ENCODE measurements at places on chromosomes 12 and 14. TPM values are rescaled to one million over a fixed set of nuclear protein-coding genes. Genes with fewer than 3 reads are reported as not detected.

The LHX5 gene
- total RNA-seq = 0.40 TPM

The PRICKLE1 gene
- total RNA-seq = 24.6 TPM

DNA sequence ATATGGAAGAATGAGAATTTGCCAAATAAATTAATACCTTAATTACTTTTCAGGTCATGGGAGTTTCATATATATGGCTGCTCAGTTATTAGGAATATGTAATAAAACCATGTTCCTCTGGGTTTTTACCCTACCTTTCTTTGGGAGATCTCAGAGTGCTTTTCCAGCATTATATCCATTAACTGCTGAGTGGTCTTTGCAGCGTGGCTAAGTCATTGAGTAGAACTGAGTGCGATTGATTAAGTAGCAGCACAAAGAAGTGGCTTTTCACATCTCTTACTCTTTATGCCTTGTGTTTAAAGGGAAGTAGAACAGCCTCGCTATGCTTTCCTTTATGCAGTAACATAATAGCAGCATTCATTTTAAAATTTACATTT, 340.1 kb downstream of the SNAPC1 start:
- no peak for DNase-seq

DNA sequence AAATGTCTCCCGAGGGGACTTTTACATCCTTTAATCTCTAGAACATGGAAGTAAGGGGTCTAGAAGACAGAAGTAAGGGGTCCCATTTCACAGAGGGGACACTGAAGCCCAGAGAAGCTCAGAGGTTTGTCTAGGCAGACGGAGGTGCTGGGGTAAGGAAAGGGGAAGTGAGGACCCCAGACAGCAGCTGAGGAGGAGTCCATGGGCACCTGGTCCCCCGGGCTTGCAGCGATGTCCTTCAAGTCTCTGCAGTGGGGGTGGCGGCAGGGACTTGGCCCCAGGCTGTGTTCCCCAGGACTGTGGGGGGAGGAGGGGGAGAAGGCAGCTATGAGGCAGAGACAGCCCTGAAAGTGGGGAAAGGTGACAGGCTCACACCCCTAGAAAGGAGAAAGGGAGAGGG, 30.7 kb downstream of the DTX1 start:
- no peak for DNase-seq

DNA sequence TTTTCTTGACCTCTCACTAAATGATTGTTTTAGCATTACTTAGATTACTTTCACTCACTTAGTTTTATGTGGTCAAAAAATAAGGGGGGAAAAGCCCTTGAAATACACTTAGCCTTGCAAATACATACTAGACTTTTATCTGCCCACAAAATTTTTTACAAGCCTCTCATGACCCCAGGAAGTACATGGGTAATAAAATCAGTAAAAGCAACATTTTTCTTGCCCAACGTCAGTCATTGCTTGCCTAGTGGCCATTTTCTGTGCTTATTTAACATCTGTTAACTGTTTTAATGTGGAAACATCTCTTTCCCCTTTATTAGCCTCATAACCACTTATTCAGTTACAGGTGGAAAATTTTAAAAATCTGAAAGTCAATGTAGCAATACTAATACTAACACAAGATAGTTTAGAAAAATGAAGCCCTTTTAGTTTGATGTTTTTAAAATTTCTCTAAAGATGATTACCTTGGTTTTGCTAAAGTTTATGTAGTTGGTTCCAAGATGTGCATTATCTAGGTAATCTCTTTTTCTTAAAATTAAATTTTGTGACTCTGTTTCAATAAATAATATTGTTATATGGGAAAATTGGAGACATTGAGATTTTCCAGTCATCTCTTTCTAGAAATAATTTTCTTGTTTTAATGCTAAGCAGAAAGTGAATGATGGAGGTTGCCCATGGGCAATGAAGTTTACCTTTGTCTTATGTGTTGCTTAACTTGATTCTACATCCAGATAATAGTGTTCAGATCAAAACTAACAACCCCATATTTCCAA, 175.5 kb downstream of the TMTC2 start:
- no peak for DNase-seq

DNA sequence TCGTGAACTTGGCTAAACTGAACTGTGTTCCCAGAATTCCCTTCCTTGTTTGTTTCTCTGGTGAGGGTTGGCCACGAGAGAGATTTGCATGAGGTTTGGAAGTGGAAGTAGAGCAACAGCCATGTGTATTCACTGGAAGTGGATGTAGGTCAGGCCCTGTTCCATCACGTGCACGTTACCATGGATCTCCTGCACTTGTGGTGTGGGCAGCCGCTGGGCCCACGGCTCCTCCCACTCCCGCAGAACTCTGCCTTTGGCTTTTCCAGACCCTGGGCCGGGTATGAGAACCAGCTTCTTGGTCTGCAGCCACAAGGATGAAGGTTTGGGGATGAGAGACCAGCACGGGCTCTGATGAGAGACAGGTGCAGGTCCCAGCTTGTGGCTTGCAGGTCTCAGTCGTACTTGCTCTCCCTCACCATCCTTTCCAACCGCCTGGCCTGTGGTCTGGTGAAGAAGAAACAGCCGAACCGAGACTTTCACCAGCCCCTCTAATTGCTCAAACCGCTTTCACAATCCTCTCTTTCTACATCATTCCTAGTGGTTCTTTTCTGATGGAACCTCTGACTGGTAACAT, 94.9 kb downstream of the DUSP16 start:
- DNase-seq = no peak

DNA sequence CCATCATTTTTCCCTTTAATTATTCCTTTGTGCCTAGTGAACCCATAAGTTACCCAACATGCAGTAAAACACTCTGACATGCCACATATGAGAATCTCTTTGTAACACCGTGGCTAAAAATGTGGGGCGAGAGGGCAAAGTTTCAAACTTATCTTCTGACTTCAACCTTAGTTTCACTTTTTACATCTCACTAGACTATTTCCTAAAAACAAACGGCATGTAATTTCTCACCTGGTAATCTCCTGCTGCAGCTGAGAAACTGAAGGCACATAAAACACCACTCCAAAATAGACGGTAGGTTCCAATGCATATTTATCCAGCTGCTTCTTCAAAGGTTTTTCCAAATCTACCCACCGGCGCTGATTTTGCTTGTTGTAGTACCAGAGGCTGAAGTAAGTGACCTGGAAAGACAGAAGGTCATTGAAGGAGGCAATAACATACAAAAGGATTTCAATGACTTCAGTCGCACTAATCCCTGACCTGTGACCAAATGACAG, 37.9 kb downstream of the PTPN21 start:
- DNase-seq = no peak

GRCh38 chr12:62328296-62328921, 68.2 kb downstream of the USP15 start:
- no peak for DNase-seq

GRCh38 chr12:54608769-54609168, 20.3 kb upstream of the PPP1R1A start:
- no peak for DNase-seq

DNA sequence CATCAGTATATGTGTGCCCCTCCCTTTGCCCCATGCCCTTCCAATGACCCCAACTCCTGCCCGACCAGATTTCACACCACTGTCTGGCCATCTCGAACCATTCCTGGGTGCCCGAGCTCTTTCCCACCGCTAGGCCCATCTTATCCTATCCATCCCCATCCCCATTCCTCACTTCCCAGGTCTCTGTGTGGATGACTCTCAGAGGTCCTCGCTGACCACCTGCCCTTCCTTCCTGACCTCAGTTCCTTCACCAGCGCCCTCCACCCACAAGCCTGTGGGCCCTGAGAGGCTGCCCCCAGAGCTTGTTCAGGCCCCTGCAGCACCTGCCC, 49.1 kb downstream of the CYP46A1 start:
- DNase-seq = no peak

GRCh38 chr12:106220536-106220935, 27.3 kb downstream of the CKAP4 start:
- DNase-seq = no peak

DNA sequence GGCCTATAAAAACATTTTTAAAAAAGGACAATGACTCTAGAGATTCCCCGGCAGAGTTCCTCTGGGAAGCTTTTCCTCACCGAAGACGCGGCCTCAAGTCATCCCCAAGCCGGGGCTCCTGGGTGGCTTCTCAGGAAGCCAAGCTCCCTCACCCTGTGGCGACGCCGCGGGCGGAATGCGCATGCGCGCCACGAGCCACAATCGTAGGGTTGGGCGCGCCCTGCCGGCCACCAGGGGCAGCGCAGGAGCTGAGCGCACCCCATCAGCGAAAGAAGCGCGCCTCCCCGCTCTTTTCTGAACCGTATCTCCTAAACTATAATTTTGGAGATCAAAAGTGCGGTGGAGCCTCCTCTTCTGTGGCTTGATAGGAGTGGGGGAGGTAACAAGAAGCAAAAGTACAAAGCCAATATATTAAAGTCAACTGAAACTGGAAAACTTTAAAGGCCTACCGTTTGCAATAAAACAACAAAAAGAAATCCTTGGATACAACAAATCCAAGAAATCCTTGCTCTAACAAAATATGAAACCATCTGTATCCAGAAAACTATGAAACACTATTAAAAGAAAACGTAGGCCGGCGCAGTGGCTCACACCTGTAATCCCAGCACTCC, 17.4 kb upstream of the CHFR start:
- no peak for DNase-seq
